CD4-positive, alpha-beta T cell treated with Interleukin-2 at 100 ng/mL for 4 hours (primary cell): ENCODE measurements at places on chromosomes 7 and 10.

DNA sequence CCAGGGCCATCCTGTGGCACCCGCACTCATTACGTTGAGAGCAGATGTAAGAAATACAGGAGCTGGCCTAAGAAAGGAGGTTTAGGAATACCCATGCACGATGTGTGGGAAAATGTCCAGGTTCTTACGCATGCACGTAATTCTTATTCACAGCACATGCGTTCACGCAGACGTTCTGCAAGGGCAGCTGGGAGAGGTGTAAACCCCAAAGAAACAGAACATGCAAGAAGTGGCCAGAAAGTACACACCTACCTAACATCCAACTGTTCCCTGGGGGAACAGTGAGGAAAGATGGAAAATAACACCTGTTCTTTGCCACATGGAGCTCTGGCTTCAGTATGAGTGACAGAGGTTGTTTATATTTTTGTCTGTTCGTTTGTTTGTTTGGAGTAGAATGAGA is 285.6 kb downstream of the PRPF18 start:
- no peak for DNase-seq

GRCh38 chr7:106061301-106061979 is 50.7 kb downstream of the SYPL1 start:
- DNase-seq: no peak

DNA sequence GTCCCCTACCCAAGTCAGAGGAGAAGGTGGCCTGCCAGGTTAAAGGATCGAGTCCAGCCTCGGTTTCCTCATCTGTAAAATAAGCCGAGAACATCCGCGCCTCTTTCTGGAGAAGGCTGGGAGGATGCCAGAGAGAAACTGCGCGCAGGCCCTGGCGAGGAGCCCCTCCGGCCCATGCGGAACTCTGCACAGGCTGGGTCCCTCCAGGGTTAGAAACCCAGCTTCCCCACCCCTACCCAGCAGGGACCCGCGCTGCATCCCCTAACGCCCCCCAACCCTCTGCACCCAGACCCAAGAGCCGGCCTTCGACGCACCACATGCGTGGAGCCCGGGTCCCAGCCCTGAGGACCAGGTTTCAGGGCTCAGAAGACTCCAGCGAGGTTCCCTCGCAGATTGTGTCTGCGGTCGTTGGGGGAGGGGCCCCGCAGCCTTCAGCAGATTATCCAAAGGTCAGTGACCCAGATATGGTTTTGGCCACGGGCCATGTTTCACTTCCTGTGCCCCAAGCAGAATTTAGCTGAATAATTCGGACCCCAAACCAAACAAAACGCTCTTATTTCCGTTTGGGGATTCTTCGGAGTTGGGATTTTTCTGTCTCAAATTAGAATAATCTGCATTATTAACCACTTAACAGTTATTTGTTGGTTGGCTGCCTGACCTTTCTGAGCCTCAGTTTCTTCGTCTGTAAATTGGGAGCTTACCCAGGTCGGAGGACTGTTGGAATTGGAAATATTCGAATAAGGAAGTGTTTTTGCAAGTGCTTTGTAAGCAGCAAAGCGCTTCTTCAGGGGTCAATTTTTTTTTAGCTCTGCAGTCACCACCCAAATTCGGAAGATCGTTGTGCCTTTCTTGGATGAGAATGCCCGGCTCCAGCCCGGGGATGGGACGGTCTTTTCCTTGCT is 167.7 kb downstream of the UBE2H start:
- DNase-seq: no peak

DNA sequence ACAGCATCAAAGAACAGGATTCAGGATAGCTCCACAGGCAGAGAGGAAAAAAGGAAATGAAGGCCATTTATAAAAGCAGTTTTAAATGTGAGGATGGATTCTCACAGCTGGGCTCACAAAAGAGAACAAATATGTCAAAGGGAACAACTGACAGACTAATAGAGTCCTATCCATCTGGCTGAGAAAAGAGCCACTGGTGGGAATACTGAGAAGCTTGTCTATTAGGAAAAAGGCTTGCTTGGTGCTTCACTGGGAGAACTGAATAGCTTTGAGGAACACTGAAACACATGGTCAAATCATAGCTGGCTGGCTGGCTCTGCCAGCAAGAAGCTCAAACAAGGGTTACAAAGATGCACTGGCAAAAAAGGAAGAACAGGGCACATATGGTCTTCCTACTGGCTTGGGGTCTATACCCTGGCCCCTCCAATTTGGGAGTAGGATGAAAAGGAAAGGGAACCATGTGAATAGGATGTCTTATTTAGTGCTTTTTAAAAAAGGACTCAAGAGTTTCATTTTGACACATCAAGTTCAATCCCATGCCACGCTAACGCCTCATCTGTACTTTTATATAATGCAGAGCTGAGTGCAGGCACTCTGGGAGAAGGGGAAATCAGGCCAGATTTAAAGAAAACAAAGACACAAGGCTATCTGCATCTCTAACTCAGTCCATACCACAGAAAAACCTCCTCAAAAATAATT is 44.8 kb upstream of the KCNIP2 start:
- DNase-seq: no peak

DNA sequence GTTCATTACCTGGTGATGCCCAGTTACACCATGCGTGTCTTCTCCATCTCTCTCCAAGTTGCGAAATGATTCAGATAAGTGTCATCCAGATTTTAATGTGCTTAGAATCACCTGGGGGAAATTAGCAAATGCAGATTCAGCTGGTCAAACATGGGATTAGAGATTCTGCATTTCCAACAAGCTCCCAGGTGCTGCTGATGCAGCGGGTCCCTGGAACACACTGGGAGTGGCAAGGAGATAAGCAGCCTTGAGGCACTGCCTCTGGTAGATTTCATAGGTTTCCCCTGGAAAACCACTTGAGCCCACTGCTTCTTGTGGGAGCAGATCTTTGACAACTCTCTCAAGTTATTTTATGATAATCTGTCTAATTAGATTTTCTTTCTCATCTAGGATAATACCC is 196.0 kb upstream of the C7orf33 start:
- no peak for DNase-seq

DNA sequence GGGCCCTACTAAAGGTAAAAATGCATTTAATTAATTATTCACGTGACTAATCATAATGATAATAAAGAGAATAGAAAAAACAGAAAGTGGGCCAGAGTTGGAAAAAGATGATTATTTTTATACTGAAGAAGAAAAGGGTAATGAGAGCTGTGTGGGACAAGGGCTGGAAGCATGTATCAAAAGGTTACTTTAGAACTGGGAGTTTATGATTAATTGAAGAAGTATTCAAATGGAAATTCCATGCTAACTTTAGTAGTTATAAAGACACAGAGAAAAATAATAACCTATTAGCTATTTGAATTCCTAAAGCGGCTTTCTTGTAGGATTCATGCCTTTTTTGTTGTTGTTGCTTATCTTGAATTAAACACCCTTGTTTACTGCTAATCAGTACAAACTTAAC is 49.9 kb downstream of the MKX start:
- no peak for DNase-seq

- DNase-seq: peak; percentile 87
Observed at GRCh38 chr10:62048470-62048869, 147.0 kb downstream of the ARID5B start.

DNA sequence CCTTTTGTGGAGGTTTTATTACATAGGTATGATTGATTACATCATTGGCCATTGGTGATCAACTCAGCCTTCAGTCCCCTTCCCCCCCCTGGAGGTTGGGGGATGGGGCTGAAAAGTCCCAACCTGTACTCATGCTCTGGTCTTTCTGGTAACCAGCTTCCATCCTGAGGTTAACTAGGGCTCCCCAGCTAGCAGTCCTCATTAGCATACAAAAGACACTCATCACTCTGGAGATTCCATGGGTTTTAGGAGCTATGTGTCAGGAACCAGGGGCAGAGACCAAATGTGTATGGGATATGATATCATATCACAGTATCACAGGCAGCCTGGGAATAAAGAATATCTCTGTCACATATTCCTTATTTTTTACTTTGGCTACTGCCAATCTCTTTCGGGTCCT is 13.6 kb downstream of the CCSER2 start:
- no peak for DNase-seq

- no peak for DNase-seq
Observed at GRCh38 chr10:24889639-24890038, 62.8 kb downstream of the PRTFDC1 start.

GRCh38 chr10:51675088-51675487 is 24.3 kb downstream of the CSTF2T start:
- DNase-seq: no peak

GRCh38 chr10:125551247-125551646 is 131.7 kb downstream of the TEX36 start:
- no peak for DNase-seq

- DNase-seq: no peak
Observed at GRCh38 chr10:120433141-120433540, 23.9 kb upstream of the PLPP4 start.

DNA sequence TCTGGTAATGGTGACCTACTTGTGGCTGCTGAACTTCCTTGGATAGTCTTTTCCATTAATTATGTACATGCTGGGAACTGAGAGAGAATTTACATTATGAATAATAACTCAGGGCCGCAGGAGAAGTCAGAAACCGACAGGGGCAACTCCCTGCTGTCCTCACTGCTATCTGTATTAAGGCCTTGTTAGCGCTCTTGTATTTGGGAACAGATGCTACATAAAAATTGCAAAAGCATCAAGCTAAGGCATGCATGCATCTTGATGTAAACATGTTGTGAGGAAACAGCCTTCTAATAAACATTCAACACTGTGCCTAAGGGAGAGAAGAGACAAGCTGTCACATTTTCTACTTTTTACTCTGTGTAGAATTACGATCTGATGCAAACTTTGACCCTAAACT is 158.4 kb downstream of the PARD3 start:
- DNase-seq: no peak

DNA sequence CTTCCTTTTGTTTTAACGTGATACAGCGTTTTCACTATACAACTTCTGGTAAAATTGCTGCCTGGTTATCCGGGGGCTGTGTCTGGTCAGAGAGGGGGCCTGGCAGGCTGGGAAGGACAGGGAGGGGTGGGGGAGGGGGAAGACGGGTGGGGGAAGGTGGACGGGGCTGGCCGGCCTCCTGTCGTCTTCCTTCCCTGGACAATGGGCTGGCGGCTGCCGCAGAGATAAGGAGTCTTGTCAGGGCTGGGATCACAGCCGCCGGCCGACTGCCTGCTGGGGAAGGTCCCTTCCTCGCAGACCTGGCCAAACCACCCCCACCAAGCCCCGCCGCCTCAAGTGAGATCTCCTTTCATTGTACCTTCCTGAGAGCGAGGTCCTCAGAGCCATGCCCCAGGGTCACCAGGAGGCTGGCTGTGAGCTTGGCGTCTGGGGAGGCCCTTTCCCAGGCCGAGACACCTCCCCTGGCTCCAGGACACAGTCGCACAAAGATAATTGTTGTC is 151.2 kb upstream of the TNRC18 start:
- DNase-seq: no peak

- no peak for DNase-seq
Observed at GRCh38 chr7:105474045-105474444, 48.0 kb downstream of the PUS7 start.

- DNase-seq: no peak
Observed at GRCh38 chr10:44911081-44911540, at the start of gene TMEM72. TSS of gene TMEM72 (plus strand) at chr10:44911337. CDS start at chr10:44911513, 176 bp downstream.

DNA sequence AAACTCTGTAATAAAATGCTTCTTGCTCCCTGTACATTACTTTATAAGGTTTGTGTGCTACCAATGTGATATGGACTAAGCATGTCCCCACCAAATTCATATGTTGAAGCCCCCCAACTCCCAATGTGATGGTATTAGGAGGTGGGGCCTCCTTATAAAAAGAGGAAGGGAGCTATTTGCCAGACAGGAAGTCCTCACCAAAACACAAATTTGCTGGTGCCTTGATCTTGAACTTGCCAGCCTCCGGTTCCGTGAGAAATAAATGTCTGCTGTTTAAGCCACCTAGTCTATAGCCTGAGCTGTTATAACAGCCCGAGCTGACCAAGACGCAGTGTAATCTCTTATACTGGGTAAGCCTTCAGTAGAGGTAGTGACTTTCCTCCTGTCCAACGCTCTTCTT is 114.5 kb downstream of the INHBA start:
- no peak for DNase-seq
